ENCODE measurements at places on chromosomes 3 and 15.

DNA sequence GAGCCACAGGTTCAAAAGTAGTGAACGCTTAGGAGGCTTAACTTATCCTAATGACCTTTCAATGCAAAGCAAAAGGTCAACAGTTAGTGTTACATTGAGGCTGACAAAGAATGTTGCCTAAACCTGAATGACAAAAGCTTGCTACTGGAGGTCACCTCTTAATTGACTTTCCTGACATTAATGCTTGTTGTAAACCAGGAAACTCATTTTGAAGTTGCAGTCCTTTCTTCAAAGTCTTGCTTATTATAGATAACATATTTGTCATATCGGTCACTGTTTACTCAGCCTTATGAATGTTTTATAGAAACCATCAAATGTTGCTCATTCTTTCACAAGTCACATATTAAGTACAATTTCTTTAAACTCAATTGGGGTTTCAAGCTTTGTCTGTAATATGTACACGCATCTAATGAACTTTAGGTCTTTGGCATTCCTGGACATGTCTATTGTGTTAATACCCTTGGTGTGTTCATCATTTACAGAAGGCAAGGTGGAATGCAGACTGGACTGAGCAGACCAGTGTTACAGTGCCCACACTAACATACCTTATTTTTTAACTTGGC lies 488.2 kb upstream of the NECTIN3 start:
- DNase-seq = no peak

DNA sequence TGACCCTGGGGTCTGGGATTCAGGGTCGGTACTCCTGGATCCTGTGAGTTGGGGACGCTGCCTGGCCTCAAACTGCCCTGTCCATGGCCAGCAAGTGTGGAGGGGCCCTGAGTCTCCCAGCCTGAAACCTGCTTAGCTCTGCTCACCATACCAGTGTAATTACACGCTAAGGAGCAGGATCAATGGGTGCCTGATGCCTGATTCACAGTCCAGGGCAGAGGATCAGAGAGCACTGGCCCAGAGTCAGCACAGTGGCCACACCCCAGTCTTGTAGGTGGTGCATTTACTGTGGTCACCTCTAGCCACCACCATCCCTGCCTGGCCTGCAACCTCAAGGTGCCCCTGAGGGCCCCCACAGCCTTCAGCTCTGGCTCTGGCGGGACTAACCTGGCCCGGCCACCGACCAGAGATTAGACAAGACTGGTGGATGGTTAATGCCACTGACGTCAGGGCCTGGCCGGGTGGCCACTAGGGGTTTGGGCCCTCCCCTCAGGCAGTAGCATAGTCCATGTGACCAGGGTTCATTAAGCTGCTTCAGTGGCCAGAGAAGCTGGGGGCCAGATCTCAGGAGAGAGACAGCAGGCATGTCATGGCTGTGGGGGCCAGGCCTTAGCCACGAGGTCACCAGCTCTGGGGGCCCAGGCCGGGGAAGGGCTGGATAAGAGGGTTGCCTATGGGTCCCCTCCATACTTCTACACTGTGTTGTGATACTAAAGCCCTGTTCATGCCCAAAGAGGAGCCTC lies 3.3 kb upstream of the SLC38A3 start:
- no peak for DNase-seq

DNA sequence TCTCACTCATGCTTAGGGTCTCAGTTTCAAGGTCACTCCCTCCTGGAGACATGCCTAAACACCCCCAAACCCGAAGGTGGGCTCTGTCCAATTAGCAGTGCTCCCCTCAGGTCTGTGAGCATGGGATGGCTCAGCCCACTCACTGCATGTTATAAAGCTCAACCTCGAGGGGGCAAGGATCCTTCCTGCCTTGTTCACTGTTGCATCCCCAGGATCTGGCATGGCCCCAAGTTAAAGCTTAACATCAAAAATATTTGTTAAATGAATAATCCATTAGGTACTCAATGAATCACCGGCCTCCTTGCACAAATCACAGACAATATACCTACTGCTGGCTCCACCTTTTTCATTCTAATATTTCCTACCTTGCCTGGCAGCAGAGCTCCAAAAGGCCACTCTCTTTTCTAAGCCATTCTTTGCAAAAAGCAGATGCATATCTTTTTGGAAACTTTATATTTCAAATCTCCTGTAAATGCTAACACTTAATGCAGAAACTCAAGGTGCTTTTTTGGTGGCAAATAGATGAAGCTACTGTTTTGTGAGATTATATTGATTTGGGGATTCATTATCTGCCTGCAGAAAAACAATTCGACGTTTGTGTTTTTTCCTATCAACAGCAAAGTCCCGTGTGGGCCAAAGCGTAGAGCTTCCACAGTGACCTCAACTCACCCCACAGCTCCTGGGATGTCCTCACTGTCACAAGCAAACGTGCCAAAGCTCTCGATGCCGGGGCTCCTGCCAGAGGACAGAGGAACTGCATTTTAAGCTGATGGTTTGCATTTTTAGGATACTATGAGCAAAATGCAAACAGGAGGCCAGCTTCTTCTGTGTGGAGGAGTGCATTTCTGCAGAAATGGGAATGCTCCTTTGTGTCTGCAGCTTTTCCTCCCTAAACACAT lies 35.4 kb downstream of the PCOLCE2 start:
- no peak for DNase-seq

DNA sequence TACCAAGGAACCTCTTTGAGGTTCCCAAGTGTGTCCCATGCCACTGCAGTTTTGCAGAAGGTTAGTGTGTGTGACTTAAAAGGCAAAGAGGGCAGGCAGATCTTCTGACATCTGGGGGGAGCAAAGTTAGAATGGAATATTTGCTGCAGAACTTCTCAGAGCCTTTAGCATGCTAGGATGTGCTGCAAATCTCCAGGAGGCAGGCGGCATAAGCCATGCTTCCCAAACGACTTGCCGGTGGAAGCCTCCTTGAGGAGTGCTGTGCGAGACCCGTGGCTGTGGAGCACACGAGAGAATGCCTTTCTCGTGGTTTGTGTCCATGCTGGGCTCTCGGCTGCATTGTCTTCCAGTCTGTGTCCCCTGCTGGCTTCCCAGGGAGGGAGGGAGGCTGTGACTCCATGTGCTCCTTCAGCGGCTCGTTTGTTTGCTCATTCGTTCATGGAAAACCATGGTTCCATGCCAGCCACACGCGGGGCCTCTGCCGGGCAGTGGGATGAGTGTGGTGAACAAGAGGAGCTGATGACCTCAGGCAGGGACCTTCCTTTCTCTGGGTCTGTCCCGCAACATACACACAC lies 13.8 kb downstream of the HDAC11 start:
- no peak for DNase-seq

DNA sequence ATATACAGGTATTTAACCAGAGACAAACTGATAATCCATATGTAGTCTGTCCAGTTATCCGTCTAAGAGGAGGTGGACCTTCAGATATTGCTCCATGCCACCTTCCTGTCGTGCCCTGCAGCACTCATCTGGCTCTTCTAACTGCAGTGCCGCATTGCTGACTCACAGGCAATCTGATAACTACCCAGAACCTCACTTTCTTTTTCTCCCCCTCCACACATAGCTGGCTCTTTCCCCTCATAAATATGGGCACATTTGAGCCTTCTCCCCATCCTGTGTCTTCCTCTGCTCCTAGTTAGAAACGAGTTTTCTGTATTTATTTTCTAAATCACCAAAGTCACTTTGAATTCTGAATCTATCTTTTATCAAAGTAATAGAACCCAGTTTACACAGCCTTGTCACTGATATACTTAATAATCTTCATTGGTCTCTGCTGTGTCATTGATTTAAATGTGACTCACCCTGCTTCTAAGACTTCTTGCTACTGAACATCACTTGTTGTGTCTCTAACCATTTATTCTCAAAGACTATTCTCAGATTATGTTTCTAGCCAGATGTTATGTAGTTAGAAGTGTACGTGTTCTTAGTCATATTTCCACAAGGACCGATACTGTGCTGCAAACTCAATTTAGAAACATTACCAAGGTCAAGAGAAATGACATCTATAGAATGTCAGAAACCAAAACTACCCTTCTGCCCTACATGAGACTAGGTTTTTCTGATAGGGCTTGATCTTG lies 17.4 kb upstream of the KCNMB2 start:
- DNase-seq = no peak

Data from stimulated activated CD8-positive, alpha-beta memory T cell treated with anti-CD3 and anti-CD28 coated beads, Interleukin-4, amount 100 ng/mL, for 4 hours (primary cell).